Muscle of leg (tissue), 16 donors: ENCODE measurements at places on chromosomes 12 and 14.
A peak's percentile ranks its signal among the peaks of the same experiment; 100 is the strongest.

GRCh38 chr12:102480406-102480805, at the start of gene IGF1:
IGF1 (minus strand) TSS chr12:102480563; CDS start chr12:102480381, 182 bp downstream.
- no peaks in the 10 kb centered on the region for H3K36me3 ChIP-seq
- H3K4me3 ChIP-seq = peak within 1 kb of the TSS; percentile 46
- peaks cover 16% of the 10 kb centered on the region for H3K4me1 ChIP-seq
- DNase-seq = peak; percentile 96

DNA sequence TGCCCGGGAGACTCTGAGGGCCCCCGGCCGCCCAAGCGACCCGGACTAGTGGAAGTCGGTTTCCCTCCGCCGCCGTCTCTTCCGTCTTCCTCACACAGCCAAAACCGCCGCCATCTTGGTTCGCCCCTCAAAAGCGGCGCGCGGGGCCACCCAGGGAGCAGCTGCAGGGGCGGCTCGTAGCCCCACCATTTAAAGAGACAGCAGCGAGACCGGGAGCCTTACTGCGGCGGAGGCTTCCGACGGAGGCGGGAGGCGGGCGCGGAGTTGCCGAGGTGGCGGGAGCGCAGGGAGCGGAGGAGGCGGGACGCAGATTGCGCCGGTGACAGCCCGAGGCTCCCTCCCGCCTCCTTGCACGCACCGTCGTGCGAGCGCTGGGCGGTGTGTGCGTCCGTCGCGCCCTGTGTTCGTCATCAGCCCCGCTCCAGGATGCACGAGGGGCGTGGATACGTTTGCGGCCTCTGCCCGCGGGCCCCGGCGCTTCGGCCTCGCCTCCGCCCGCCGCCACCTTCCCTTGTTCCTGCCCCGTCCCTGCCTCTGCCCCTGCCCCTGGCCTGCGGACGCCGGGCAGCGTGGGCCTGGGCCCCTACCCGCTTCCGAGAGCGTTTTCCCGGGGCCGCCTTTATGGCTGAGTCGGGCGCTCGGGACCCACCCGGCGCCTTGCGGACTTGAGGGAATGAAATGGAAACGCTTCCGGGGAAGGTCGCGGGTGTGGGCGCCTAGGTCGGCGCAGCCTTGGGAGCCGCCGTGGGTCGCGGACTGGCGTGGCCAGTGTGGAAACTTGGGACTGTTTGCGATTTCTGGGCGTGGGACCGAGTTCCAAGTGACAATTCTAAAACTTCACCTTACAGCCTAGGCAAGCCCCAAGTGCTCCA, at the start of gene PPP4R3A:
TSS of gene PPP4R3A (minus strand) at position 140 of the 872 bp plus-strand sequence. CDS start 663 bp downstream, outside the sequence.
- peak within 1 kb of the TSS; percentile 80 for H3K4me3 ChIP-seq
- H3K36me3 ChIP-seq = peaks cover 4% of the 10 kb centered on the region
- H3K27me3 ChIP-seq = no peaks in the 10 kb centered on the region
- peak within 1 kb of the TSS; percentile 99 for H3K27ac ChIP-seq
- H3K4me1 ChIP-seq = no peaks in the 10 kb centered on the region
- DNase-seq = peak; percentile 98

- no peak overlapping the region for H3K4me3 ChIP-seq
- peaks cover 37% of the 10 kb centered on the region for H3K4me1 ChIP-seq
- no peaks in the 10 kb centered on the region for H3K36me3 ChIP-seq
- H3K27ac ChIP-seq = no peak overlapping the region
- peaks cover 91% of the 10 kb centered on the region for H3K27me3 ChIP-seq
- DNase-seq = no peak
Observed at GRCh38 chr14:36655963-36656686, 5.5 kb upstream of the PAX9 start.

DNA sequence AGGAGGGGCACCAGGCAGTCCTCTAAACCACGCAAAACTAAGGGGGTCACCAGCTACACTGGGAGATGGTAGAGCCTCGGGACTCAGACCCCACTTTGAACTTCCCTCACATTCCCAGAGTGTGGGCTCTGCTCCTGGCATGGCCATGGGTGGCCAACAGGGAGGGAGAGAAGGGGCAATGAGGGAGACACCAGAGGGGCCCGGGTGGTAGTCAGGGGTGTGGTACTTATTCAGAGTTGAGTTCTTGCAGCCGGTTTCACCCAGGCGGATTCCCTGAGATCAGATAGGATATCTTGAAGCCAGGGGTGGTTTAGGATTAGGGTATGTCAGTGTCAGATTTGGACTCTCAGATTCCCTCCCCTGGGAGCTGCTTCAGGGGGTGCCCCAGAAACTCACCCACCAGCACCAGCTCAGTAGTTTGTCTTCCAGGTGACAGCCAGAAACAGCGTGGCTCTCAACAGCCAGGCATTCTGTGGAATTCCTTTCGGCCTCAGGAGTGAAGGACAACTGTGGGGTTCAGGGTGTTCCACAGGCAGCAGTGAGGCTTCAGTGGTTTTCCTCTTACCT, 56.0 kb downstream of the ELK3 start:
- H3K4me3 ChIP-seq = no peak overlapping the region
- peaks cover 21% of the 10 kb centered on the region for H3K4me1 ChIP-seq
- H3K36me3 ChIP-seq = peaks cover 25% of the 10 kb centered on the region
- DNase-seq = no peak
- no peaks in the 10 kb centered on the region for H3K27me3 ChIP-seq
- no peak overlapping the region for H3K27ac ChIP-seq

DNA sequence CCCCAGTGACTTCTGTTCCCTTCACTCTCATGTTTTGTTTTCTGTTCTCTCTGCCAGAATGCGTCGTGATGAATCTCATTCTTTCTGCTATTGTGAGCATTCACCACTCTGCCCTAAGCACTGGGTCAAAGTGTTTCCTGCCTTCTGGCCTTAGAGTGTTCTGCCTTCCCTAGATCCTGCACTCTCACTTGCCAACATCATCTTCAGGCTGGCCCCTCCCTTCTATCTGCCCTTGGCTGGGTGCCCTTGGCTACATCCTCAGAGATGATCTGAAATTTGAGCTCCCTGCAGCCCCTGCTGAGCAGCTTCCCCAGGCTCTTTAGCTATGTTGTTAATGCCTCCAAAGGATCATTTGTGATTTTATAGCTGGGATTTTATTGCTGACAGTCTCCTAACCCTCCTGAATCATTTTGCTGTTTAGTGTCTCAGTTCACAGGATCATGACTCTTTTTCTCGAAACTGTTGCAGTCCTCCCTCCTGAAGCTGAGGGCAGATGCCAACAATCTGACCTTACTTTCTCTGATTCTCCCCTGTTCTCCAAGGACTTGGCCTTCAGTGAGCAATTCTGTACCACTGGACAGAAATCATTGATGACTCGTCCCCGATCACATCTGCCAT, 4.5 kb downstream of the DHRS2 start:
- H3K36me3 ChIP-seq = no peaks in the 10 kb centered on the region
- peaks cover 20% of the 10 kb centered on the region for H3K4me1 ChIP-seq
- H3K4me3 ChIP-seq = no peak overlapping the region
- no peak overlapping the region for H3K27ac ChIP-seq
- peaks cover 2% of the 10 kb centered on the region for H3K27me3 ChIP-seq
- DNase-seq = peak; percentile 84

GRCh38 chr12:84058136-84058535, 854.5 kb downstream of the SLC6A15 start:
- no peaks in the 10 kb centered on the region for H3K36me3 ChIP-seq
- H3K4me1 ChIP-seq = no peaks in the 10 kb centered on the region
- no peak overlapping the region for H3K4me3 ChIP-seq
- no peak for DNase-seq

DNA sequence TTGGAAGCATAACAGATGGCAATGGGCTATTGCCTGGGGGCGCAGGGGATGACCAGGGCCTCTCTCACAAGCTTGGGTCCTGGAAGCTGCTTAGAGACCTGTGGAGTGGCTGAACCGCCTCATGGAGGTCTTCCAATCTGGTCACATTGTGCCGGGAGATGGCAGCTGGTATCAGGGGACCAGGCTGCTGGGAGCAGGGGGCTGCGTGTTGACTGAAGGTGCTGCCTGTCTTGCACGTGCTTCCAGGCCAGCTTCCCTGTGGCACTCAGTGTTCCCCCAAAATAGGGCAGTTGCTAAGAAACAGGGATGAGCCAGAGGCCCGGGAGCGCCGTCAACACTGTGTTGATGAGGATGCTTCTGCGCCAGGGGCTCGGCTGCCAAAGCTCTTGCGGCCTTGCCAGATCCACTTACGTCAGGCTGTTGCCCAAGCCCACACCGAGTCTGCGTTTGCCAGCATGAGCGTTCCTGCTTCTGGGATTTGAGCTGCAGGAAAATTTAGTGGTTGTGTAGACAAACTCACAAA, 39.8 kb downstream of the ELK3 start:
- H3K4me3 ChIP-seq = no peak overlapping the region
- DNase-seq = peak; percentile 96
- H3K4me1 ChIP-seq = peaks cover 58% of the 10 kb centered on the region
- peaks cover 5% of the 10 kb centered on the region for H3K36me3 ChIP-seq
- no peaks in the 10 kb centered on the region for H3K27me3 ChIP-seq
